ENCODE measurements at places on chromosomes 16 and 17.

GRCh38 chr17:60442271-60443173 lies 20.2 kb downstream of the CHCT1 start:
- no peak for DNase-seq

DNA sequence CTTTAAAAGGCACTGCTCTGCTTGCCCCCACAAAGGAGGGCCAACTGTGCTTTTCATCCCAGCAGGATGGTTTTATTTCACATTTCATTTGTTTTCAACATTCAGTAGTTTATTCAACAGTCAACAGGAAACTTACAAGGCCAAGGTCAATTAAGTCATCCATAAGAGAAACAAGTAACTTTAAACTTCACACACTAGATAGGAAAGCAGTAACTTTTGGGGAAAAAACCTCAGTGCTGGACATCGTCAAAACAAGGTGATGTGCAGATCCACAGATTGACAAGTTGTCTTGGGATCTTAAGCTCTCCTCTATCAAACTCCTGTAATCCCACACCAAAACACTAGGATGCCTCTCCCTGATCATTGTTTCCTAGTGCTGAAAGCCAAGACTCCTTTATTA lies 18.5 kb downstream of the NFE2L1 start:
- DNase-seq = no peak

DNA sequence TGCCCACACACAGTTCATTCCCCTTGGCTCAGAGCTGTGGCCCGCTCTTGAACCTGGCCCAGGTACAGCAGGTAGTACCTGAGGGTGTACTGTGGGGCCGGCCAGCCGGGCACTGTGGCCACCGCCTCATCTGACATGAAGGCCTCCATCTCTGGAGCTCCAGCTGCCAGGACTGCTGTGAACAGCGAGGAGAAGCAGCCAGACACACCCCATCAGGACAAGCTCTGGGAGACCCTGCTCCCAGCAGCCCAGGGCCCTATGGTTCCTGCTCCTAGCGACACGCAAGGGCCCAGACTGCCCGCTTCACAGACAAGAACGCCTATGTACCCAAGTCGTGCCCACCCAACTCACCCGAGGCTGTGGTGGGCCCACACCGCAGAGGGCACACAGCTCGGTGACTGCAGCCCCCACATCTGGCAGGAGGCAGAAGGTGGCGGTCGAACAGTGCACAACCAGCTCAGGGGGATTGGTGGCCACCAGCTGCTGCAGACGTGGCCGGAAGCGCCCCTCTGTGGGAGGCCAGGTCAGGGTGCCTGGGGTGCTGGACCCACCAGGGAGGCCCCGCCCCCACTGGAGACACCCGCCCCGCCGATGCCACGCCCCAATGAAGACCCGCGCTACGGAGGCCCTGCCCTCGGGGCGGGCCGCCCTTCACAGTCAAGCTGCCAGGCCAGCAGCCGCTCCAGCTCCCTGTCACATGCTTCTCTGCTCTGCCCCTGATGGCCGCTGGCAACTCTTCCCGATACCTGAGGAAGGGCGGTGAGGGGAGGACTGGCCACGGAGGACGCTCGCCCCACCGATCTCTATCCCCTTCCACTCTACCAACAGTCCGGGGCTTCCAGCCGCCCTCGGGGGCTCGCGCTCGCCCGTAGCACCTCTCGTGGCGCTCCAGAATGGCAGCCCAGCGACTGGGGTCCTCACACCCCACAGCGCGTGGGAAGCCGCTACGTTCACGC lies 1.1 kb upstream of the STUB1 start:
- DNase-seq = peak; percentile 35

DNA sequence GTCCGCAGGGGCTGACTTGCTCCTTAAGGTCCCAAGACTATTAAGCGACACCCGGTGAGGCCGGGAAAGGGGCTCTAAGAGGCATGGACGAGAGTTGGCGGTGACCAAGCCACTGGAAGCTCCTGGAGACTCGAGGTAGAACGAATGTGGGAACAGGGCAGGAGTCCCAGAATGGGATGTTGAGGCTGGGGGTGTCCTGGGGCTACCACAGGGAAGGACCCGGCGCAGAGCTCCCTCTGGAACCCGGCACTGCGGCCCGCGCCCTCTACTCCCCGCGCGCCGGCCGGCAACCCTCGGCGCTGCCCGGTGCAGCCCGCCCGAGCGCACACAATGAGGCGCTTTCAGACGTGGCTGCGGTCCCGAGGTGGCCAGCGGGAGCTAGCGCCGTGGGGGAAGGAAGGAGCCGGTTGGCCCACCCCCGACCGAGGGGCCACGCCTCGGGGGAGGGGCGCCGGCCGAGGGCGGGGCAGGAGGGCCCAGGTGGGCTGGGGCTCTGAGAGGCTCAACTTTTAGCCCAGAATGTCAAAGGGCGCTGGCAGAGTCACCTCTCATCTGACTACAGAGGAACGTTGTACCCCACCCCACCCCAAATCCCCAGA lies at the start of gene CHST6:
Gene CHST6 (minus strand): TSS at position 366 of the 599 bp plus-strand sequence. CDS start 15,613 bp downstream, outside the sequence.
- DNase-seq = no peak

DNA sequence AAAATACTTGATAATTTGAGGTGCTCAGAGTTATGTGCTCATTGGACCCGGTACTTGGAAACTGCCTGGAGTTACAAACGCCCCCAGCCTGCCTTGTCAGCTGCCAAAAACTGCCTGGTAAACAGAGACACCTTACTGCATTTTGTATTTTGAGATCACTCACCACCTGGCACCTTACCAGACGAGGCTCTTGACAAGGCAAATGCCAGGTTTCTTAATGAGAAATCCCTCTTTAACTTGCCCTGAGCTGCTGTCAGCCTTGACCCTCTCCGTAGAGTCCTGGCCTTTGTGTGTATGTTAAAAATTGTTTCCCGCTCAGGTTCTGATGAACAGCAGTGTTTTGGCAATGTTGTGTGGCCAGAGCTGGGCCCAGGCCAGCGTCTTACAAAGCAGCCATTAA lies 28.8 kb downstream of the SYT17 start:
- no peak for DNase-seq

GRCh38 chr17:41354536-41354935 lies 3.9 kb upstream of the KRT33A start:
- DNase-seq = no peak

- DNase-seq = no peak
These were observed 40.5 kb upstream of the ACSF3 start for GRCh38 chr16:89052890-89053724.

DNA sequence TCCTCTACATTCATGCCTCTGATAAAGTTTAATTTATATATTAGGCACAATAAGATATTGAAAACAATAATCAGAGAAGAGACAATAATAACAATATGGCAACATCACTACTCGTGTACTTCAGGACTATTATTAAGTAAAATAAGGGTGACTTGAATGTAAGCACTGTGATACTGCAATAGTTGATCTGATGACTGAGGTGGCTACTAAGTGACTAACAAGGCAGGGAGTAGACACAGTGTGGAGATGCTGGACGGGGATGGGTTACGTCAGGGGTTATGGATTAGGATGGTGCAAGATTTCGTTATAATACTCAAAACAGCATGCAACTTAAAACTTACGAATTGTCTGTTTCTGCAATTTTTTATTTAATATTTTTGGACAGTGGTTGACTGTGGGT lies 32.5 kb downstream of the CYLD start:
- DNase-seq = no peak

GRCh38 chr16:4713663-4714501 lies 20.2 kb downstream of the ANKS3 start:
- DNase-seq = no peak

GRCh38 chr17:78996781-78997201 lies 12.8 kb downstream of the CANT1 start:
- no peak for DNase-seq

DNA sequence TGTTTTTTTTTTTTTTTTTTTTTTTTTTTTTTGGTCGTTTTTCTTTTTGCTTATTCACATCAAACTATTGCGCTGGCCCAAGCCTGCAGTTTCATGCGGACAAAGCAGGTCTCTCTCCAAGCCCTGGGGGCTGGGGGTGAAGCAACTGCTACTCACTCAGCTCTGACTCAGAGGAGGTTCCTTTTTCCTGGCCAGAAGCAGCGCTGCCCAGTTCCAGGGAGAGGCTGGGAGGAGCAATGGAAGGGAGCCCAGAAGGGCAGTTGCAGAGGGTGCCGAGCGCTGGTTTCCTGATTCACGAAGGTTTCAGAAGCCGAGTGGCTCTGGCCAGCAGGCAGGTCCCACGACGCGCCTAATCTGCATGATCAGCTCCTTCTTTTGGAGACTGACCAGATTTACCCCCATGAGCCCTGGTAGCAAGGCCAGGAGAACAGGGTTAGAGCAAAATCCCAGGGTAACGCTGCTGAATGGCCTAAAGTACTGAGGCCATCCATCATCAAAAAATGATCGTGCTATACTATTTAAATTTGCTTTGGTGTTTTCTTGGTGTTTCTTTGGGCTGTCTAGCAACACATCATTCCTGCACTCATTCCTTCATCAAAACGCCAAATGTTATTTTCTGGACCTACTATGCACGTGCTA lies 144.7 kb upstream of the SOX9 start:
- DNase-seq = no peak

DNA sequence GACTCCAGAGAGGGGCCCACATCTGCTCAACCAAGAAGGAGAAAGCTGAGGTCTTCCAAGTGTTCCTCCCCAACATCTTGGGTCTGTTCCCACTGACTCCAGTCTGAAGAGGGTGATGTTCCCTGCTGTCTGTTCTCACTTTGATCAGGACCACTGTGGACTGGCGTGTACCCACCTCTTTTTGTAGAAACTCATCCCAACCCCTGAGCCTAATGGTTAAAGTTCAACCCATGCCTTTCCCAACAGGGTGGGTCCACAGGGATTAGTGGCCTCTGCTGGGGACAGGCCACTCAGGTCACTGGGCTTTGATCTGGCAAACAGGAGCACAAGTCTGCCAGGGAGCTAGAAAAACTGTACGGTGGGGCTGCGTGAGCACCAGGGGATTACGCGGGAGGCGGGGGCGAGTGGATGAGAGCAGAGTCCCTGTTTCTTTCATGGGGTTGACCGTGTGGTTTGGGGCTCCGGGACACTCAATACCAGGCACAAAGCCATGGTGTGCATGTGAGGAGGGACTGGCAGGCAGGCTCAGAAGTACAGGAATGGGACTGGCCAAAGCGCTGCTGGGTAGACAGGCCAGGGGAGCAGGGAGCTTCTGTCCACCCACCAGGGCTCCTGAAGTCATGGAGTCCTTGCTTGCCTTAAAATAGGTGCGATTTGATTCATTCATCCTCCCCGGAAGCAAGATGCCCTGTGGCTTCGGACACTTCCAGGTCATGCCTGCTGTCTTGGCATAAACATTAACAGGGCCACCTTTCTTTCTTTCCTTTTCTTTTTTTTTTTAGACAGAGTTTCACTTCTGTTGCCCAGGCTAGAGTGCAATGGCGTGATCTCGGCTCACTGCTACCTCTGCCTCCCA lies at the start of gene CA5A:
Gene CA5A (minus strand): TSS at position 155 of the 856 bp plus-strand sequence. CDS start 79 bp downstream, at position 76.
- no peak for DNase-seq

DNA sequence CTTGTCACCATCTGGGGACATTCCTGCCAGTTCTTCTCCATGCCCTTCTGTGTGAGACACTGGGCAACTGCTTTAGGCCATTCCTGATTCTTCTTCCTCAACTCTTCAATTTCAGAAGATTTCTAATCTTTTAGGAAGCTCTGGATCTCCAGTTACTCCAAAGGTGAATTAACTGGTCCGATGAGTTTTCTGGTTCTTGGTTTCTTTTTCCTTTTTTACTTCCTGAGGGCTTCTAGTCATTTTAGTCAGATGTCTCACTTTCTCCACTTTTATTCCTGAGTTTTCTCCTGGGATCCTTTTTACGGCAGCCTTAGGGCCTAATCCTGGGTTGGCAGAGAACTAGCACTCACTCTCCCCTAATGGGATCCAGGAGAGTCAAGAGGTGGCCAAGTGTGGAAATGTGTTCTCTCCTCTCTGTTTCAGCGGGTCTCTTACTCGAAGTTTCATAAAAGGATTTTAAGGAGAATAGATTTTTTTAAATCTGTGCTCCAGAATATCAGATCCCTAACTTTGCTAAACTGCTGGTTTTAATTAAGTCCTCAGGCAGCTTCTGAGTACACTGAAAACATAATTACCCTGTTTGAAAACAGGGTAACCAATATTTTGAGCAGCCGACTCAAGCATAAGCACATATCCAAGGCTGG lies 107.6 kb downstream of the RMI2 start:
- no peak for DNase-seq

Measured in effector CD4-positive, alpha-beta T cell (primary cell).